ENCODE measurements at places on chromosomes 5 and 9. TPM values are rescaled to one million over a fixed set of nuclear protein-coding genes. Genes with fewer than 3 reads are reported as not detected.

Gene PCDHB2
- total RNA-seq, result 0.13 TPM

GRCh38 chr5:32339198-32339597, 26.5 kb upstream of the MTMR12 start:
- H3K4me1 ChIP-seq, result no peaks in the 10 kb centered on the region
- H3K27me3 ChIP-seq, result no peaks in the 10 kb centered on the region
- DNase-seq, result no peak
- H3K36me3 ChIP-seq, result no peaks in the 10 kb centered on the region

Gene RUSC2
- not detected for total RNA-seq

DNA sequence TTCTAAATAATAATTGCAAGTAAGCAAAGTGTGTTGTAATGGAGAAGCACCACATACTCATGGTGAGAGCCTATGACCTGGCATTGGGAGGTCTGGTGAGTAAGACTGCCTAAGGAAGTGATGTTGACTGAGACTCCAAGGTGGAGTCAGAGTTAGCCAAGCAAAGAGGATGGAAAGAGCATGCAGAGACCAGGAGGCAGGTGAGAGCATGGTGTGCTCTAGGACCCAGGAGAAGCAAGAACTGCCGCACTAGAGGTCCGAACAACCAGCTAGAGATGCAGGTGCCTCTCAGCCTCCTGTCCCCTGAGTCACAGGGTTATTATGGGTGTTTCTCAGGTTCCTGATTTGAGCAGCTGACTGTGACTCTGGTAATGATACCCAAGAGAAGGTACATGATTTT, 27.3 kb downstream of the ANP32B start:
- no peak overlapping the region for H3K4me3 ChIP-seq
- H3K27me3 ChIP-seq, result no peaks in the 10 kb centered on the region
- no peak overlapping the region for H3K27ac ChIP-seq
- DNase-seq, result no peak
- H3K4me1 ChIP-seq, result no peaks in the 10 kb centered on the region

GRCh38 chr9:137680444-137681358, 61.9 kb downstream of the EHMT1 start:
- H3K36me3 ChIP-seq, result peaks cover 5% of the 10 kb centered on the region
- no peaks in the 10 kb centered on the region for H3K27me3 ChIP-seq
- H3K27ac ChIP-seq, result peak overlapping the region; percentile 64
- H3K4me1 ChIP-seq, result peaks cover 40% of the 10 kb centered on the region

DNA sequence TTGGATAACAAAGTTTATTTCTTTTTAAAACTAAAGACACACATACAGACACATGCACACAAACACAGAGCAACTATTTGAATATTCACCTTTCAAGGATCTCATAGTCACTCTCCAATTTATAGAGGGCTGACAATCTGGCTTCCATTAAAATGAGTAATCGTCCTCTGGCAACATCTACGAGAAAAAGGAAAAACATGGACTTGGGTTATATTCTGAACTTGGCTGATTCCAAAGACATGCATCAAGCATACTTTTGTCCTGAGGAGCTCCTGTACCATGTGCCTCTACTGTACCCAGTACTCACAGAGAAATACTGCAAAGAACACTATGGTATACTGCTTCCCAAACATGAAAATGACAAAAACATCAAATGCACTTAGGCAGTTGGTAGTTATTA, 15.4 kb downstream of the IARS1 start:
- H3K4me3 ChIP-seq, result no peak overlapping the region
- H3K27ac ChIP-seq, result no peak overlapping the region
- DNase-seq, result no peak
- no peaks in the 10 kb centered on the region for H3K27me3 ChIP-seq

Gene RASGRF2
- total RNA-seq, result 0.19 TPM

DNA sequence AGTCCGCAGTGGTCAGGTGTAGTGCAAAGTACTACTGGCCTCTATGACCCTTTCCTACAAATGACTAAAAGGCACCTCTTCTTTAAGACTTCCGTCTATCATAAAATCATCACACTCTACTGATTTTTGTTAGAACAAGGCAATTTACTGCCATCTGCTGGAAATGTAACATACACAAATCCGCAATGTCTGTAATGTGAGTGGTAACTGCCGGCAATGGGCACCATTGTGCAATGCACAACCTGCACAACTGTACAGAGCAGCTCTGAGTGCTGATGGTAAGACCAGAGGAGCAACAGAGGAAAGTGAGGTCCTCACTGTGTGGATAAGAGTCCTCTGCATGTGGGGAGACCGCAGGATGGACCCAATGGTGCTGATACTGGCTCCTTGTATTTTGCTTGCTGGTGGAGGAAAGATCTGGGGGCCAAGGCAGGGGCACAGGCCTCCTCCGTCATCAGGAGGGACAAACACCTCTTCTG, 103.7 kb downstream of the ATPSCKMT start:
- H3K27ac ChIP-seq, result no peak overlapping the region
- H3K27me3 ChIP-seq, result no peaks in the 10 kb centered on the region
- DNase-seq, result peak; percentile 5
- no peak overlapping the region for H3K4me3 ChIP-seq
- H3K36me3 ChIP-seq, result no peaks in the 10 kb centered on the region

Gene FGF1
- not detected for total RNA-seq

- no peak overlapping the region for H3K27ac ChIP-seq
- H3K27me3 ChIP-seq, result no peaks in the 10 kb centered on the region
- no peak overlapping the region for H3K4me3 ChIP-seq
- H3K4me1 ChIP-seq, result no peaks in the 10 kb centered on the region
- H3K36me3 ChIP-seq, result no peaks in the 10 kb centered on the region
Observed at GRCh38 chr5:82365744-82366228, 87.6 kb upstream of the RPS23 start.

DNA sequence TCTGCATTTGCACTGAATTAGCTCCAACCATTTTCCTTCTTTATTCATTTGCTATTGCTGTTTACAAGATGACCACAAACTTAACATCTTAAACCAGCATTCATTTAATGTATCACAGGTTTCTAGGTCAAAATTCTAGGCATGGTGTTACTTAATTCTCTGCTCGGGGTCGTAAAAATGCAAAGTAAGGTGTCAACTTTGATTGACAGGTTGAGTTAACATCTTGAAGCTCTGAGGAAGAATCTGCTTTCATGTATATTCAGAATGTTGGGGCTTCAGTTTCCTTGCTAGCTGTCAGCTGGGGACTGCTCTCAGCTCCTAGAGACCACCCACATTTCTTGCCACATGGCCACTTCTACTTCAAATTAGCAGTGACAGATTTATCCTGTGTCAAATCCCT, 348.7 kb upstream of the GRIN3A start:
- DNase-seq, result no peak
- no peak overlapping the region for H3K27ac ChIP-seq
- no peaks in the 10 kb centered on the region for H3K27me3 ChIP-seq
- H3K4me3 ChIP-seq, result no peak overlapping the region

DNA sequence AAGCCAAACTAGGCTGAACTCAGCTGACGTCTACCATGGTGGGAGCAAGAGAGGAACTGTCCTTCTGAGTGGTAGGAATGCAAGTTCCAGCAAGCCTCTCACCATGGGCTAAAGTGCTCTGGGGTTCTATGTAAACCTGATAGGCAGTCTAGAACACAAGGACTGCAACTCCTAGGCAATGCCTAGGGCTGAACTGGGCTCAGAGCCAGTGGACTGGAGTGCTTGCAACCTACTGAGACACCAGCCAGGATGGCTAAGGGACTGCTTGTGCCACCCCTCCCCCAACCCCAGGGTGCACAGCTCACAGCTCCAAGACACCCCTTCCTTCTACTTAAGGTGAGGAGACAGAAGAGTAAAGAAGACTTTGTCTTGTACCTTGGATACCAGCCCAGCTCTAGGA, 12.1 kb upstream of the RCL1 start:
- H3K36me3 ChIP-seq, result no peaks in the 10 kb centered on the region
- no peaks in the 10 kb centered on the region for H3K27me3 ChIP-seq
- no peak for DNase-seq

Gene PDLIM4
- total RNA-seq, result 0.36 TPM

- H3K4me3 ChIP-seq, result no peak overlapping the region
- no peaks in the 10 kb centered on the region for H3K4me1 ChIP-seq
- H3K27ac ChIP-seq, result no peak overlapping the region
- no peaks in the 10 kb centered on the region for H3K27me3 ChIP-seq
Observed at GRCh38 chr5:131999441-132000240, 11.8 kb downstream of the ACSL6 start.

DNA sequence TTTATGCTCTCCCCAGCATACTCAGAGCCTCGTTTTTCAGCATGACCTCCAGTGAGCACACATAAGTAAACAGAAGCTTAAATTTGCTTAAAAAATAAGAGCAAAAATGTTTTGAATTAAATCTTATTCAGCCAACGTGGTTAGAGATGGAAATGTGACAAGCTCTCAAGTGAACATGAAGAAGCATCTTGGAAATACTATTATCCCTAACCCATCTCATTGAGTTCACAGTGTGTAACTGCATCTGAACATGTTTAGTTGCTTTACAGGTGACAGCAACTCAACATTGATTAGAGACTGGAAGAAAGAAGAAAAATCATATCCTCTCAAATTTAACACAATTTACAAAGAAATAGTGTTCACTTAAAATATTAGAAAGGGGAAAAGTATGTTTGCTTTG, 1785.1 kb downstream of the MAT2B start:
- H3K4me1 ChIP-seq, result no peaks in the 10 kb centered on the region
- H3K36me3 ChIP-seq, result no peaks in the 10 kb centered on the region
- no peaks in the 10 kb centered on the region for H3K27me3 ChIP-seq
- H3K4me3 ChIP-seq, result no peak overlapping the region
- DNase-seq, result no peak

GRCh38 chr9:109478051-109478563, 20.0 kb downstream of the PTPN3 start:
- H3K27ac ChIP-seq, result no peak overlapping the region
- no peaks in the 10 kb centered on the region for H3K4me1 ChIP-seq
- H3K36me3 ChIP-seq, result no peaks in the 10 kb centered on the region
- DNase-seq, result no peak

Gene IL4
- not detected for total RNA-seq

Gene ECSCR
- total RNA-seq, result 0.36 TPM

GRCh38 chr5:159504106-159504856, 174.0 kb upstream of the IL12B start:
- no peak overlapping the region for H3K4me3 ChIP-seq
- no peaks in the 10 kb centered on the region for H3K36me3 ChIP-seq
- no peak overlapping the region for H3K27ac ChIP-seq
- no peaks in the 10 kb centered on the region for H3K27me3 ChIP-seq

GRCh38 chr5:32020271-32020670, 153.8 kb downstream of the GOLPH3 start:
- no peaks in the 10 kb centered on the region for H3K4me1 ChIP-seq
- peak overlapping the region; percentile 50 for H3K27ac ChIP-seq
- peak; percentile 42 for DNase-seq
- no peaks in the 10 kb centered on the region for H3K36me3 ChIP-seq
- H3K4me3 ChIP-seq, result peak overlapping the region; percentile 48

GRCh38 chr5:96683392-96683791, 21.2 kb downstream of the CAST start:
- peaks cover 7% of the 10 kb centered on the region for H3K4me1 ChIP-seq
- no peak overlapping the region for H3K4me3 ChIP-seq
- no peak for DNase-seq
- no peaks in the 10 kb centered on the region for H3K36me3 ChIP-seq
- no peak overlapping the region for H3K27ac ChIP-seq
- H3K27me3 ChIP-seq, result no peaks in the 10 kb centered on the region

DNA sequence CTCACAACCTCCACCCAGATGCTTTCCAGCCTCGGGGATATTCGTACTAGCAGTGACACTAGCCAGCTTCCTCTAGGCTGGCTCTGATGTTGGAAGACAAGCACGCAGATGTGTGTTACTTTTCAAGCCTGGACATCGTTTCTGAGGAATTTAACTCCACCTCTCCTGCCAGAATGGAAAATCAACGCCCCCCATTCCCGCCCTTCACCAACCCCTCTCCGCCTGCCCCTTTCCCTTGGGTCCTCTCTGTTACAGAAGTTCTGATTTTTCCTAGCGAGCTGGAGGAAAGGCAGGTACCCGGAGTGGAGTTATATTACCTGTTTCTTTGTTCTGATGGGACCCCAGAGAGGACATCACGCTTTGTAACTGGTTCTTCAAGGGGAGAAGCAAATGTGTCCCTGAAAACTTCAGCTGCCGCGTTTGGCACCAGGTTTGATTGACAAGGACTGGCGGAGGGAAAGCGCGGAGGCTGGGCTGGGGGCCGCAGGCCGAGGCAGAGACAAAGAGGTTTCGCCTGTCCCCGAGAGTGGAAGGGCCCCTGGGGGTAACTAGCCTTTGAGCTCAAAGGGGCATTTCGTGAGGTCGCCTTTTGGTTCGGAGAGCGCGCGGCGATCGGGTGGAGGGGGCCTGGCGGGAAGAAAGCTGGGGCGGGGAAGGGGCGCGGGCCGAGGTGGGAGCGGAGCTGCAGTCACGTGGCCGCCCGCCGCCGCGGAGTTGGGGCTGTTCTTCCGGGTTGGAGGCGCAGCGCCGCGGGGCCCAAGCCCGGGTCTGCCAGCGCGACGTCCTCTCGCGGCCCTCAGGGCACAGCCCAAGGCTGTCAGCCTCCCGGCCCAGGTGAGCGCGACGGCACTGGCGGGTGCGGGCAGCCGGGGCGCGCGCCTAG, at the start of gene NNT:
Gene NNT, plus strand, starts transcription at position 720 of the 883 bp plus-strand sequence. CDS start 6,016 bp downstream, outside the sequence.
- H3K36me3 ChIP-seq, result no peaks in the 10 kb centered on the region
- no peak for DNase-seq
- no peaks in the 10 kb centered on the region for H3K27me3 ChIP-seq
- peak within 1 kb of the TSS; percentile 98 for H3K27ac ChIP-seq
- H3K4me3 ChIP-seq, result peak within 1 kb of the TSS; percentile 93

DNA sequence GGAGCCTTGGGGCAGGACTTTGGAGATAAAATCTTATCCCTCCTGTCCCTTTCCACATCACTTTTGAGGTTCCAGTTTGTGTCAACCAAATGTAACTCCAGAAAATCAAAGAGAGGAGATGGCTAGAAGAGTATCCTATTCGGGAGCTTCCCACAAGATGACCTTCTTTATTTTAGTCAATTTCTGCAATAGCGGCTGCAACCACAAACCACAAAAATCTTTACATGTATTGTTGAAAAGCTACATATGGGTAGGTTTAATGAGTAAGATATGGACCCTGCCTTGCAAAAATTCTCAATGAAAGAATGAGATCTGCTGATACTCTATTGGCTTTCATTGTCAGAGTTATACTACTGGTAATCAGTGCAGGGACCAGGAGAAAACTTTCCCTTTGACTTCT, 92.2 kb upstream of the MAMDC2 start:
- H3K4me1 ChIP-seq, result no peaks in the 10 kb centered on the region
- no peak overlapping the region for H3K4me3 ChIP-seq
- no peak for DNase-seq

- H3K4me1 ChIP-seq, result no peaks in the 10 kb centered on the region
- H3K36me3 ChIP-seq, result no peaks in the 10 kb centered on the region
- H3K27me3 ChIP-seq, result peaks cover 2% of the 10 kb centered on the region
- no peak overlapping the region for H3K4me3 ChIP-seq
- DNase-seq, result no peak
- H3K27ac ChIP-seq, result no peak overlapping the region
Observed at GRCh38 chr9:70472268-70473249, 58.1 kb upstream of the KLF9 start.

- DNase-seq, result no peak
- H3K4me1 ChIP-seq, result peaks cover 21% of the 10 kb centered on the region
- H3K27ac ChIP-seq, result no peak overlapping the region
- no peaks in the 10 kb centered on the region for H3K27me3 ChIP-seq
- no peaks in the 10 kb centered on the region for H3K36me3 ChIP-seq
Observed at GRCh38 chr9:137198051-137198901, 2.3 kb downstream of the TPRN start.
